ENCODE measurements at places on chromosomes 11 and 22.

DNA sequence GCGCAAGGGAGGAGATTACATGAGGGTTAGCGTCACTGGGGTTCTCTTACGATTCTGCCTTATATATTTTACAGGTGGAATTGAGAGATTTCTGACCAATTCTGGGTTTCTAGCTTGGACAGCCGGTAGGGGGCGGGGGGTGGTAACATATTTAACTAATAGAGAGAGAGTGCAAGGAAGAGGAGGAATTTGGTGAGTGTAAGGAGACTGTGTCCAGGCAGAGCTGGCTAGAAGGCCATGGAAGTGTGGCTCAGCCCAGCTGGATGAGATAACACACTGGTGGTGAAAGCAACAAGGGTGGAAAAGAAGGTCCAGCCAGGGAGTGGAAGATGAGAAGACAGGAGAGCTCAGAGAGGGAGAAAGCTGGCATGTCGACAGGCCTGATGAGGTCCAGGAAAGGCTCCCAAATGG lies 56.5 kb downstream of the ST3GAL4 start:
- no peak for DNase-seq

DNA sequence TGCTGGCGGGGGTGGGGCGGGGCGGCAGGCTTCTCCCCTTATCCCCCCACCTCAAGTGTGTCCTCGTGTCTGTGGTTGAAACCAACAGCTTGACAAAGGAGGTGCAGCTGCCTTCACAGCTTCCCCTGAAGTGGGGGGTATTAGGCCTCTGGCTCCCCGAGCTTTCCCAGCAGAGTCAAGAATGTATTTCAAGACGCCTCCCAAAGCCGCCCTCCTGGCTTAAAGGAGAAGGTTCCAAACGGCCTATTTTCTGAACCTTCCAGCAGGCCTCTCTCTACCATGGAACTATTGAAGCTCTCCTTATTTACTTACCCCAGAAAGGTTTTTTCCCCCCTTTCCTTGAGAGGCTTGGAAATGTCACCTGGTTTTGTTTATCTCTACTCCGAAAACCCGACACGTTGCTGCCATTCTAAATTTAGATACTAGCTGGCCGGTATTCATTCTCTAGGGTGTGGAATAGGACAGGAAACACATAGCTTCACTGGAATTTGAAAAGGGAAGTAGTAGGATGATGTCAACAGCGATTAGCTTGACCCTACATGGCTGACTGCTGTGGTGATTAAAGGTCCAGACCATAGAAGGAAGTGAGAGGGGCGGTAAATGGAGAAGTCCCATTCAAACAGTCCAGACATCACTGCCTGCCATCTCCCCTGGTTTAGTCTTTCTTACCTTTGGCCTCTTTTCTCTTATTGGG lies 671 bp upstream of the PICALM start:
- DNase-seq, result no peak

DNA sequence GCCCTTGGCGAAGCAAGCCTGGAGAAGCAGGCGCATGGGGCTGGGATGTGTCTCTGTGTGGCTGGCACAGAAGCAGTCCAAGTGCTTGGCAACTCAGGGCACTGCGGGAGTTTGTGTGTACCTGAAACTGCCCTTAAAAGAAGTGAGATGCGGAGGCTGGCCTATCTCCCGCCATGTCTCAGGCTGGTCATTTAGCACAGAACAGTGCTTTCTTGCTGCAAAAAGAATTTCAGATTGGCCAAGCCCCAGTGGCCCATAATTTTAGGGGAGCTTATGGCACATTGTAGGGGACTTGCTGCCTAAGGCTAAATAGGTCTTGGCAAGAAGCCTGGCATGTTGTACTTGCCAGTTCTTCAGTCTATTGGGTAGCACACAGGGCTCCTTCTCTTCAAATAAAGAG lies 16.4 kb downstream of the EHF start:
- no peak for DNase-seq

DNA sequence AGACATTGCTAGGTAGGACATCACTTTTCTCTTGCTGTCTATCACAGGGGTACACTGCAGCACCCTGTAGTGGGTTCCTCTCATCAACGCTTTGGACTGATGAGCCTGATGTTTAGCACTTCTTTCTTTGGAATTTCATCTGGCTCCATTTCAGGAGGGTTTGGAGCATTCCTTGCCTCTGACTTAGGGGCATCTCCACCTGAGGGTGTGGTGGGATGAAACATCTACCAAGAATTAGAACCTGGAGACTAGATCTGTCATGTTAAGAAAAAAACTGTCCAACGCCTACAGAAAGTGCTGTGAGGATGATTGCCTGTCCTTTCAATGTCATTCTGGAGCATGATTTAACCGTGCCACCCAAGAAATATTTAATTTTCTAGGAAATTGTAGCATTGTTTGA lies 648.4 kb downstream of the ETS1 start:
- no peak for DNase-seq

GRCh38 chr11:94725097-94725496 lies 43.1 kb upstream of the AMOTL1 start:
- no peak for DNase-seq

GRCh38 chr11:23471878-23472277 lies 611.6 kb upstream of the CCDC179 start:
- DNase-seq, result no peak

GRCh38 chr22:35150183-35151107 lies 84.5 kb downstream of the ISX start:
- peak; percentile 21 for DNase-seq
